Fibroblast of skin of abdomen (primary cell): ENCODE measurements at places on chromosomes 7 and 10.

DNA sequence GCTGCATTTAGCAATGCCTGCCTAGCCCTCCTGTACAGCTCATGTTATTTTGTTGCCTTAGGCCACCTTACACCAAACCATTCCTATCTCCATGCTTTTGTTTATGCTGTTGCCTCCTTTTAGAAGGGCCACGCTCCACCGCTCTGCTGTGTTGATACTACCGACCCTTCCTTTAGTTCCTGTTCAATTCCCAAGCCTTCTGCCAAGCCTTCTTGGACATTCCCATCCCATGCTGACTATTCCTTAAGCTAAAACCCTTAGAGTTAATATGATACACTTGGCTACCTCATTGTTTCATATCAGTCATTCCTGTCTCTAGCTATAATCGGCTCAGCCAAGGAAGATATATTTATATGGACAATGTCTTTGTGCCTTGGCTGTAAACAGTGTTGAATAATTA lies 705.5 kb downstream of the LRMDA start:
- DNase-seq = no peak

DNA sequence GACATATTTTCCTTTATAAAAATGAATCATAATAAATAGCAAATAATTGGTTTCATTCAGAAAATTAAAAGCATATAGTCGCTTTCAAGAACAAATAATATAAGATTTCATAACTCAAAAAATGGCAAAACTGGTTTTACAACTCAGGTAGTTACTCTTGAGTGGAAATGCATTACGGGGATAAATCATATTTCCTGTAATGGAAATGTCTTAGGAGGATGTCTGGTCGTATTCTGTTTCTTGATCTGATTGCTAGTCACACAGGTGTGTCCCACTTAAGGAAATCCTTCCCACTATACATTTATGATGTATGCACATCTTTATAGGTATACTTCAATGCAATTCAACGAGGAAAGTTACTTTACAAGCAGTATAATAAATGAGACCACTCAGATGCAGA lies 20.7 kb downstream of the NRAP start:
- no peak for DNase-seq

- no peak for DNase-seq
Observed at GRCh38 chr10:72918352-72918751, 24.8 kb downstream of the OIT3 start.

DNA sequence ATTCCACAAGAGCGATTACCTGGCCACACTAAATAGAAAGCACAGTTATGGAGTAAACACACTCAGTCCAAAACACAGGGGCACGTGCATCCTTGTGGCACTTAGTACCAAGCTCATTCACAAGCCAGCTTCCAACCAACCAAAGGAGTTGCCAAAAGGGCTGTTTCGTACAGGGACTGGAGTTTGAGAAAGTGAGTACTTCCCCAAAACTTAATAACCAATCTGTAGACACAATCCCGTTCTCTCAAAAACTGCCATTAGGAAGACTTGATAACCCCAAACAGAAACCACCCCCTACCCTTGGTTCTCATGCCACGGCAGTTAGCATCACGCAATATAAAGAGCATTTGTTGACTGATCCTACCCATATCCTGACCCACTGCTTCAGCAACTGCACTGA lies 166.2 kb upstream of the ASAH2 start:
- no peak for DNase-seq

DNA sequence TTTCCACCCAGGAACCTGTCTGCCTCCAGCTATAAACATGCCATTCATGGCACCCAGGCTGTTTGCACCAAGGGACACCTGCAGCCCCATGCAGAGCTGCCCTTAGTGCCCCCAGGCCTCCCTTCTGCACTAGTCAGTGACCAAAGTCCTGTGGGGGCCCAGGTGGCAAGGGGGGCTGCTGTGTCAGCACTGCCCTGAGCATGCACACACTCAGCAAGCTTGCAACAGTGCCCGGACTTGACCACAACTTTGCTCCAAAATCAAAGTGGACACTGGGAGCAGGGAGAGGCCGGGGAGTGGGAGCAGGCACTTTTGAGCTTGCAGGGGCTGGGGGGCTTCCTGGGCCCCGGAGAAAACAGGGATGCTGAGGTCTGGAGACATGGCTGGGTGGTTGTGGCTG lies 192.9 kb upstream of the MBL2 start:
- no peak for DNase-seq

- DNase-seq = peak; percentile 25
Observed at GRCh38 chr7:23205909-23206767, 24.3 kb downstream of the NUP42 start.

- peak; percentile 18 for DNase-seq
Observed at GRCh38 chr7:106818736-106819135, 46.3 kb upstream of the PIK3CG start.

- no peak for DNase-seq
Observed at GRCh38 chr7:144579687-144580086, 176.2 kb upstream of the NOBOX start.

DNA sequence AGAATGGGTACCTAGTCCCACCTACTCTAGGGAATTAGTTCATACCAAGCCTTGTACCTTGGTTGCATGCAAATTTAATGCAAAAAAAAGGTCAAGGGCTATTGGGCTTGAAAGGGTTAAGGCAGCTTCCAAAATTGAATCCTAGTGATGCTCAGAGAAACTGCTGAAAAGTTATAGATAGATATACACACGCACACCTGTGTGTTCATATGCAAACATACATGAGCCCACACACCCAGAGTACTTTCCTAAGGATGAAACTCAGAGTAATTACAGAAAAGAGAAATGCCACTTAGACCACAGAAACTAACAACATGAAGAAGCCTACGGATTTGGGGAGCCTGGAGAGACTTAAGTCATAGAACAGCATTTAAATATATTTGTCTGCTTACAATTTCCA lies 1.5 kb downstream of the SLC25A13 start:
- no peak for DNase-seq

GRCh38 chr7:30428246-30429155 lies 50.1 kb downstream of the NOD1 start:
- no peak for DNase-seq

- DNase-seq = peak; percentile 28
Observed at GRCh38 chr7:91759205-91759863, 121.2 kb downstream of the MTERF1 start.

DNA sequence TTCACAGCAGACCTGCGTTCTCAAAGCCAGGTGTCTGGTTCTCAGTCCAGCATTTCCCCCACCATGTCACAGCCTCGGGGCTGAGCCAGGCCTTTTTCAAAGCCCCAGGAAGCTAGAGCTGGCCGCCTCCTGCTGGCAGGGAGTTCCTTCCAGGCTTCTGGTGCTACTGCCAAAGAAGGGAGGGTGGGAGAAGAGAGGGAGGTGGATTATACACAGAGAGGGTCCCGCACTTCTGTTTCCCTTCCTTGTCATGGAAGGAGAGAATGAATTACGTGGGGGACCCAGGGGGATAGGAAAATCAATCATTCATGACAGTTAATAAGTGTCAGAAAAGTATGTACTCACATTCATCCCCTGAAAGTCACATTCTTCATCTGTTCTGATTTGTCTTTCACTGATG lies 600 bp upstream of the LGI1 start:
- no peak for DNase-seq

- DNase-seq = no peak
Observed at GRCh38 chr7:22200238-22200637, 156.7 kb downstream of the RAPGEF5 start.

DNA sequence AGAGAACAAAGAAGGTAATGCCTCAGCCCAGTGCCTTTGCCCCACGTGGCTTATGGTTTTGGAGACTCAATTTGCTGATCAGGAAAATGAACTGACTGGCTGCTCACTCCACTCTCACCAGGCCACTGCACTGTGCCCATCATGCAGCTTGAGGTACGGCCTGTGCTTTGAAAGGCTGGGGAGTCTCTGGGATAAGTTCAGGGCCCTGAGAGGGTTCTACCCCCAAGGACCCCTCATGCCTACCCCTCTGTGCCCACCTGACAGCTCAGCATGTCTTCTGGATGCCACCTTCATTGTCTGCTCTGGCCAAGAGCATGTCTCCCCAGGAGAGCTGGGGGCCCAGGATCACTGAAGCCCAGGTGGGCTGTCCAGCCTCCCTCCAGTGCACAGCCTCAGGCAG lies 45.5 kb upstream of the ZNF722 start:
- no peak for DNase-seq

- no peak for DNase-seq
Observed at GRCh38 chr7:68207676-68208075, 1211.0 kb downstream of the TYW1 start.

- DNase-seq = no peak
Observed at GRCh38 chr10:131841661-131842139, 59.1 kb upstream of the PPP2R2D start.

- DNase-seq = peak; percentile 71
Observed at GRCh38 chr10:3889961-3890522, 105.0 kb upstream of the KLF6 start.

DNA sequence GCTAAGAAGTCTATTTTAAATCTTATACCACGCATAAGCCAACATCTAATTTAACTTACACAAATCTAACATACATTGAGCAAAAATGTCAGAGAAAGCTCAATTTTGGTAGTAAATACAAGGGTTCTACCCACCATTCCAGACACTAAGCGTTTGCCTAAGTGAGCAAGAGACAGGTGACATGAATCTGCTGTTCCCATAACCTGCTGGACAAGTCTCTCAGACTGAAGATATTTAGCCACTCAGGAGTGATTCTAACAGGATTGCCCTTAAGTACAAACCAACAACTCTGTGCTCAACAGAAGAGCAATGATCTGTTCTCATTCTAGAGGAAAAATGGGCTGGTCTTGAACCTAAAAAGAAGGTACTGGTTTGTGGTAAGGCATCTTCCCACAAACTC lies 18.8 kb downstream of the EZH2 start:
- no peak for DNase-seq
